CD4-positive, alpha-beta T cell treated with Interleukin-1 beta for 1 hour (primary cell): ENCODE measurements at places on chromosomes 2 and 18.

GRCh38 chr18:71136487-71136886 is 847.6 kb downstream of the SOCS6 start:
- DNase-seq, result no peak

DNA sequence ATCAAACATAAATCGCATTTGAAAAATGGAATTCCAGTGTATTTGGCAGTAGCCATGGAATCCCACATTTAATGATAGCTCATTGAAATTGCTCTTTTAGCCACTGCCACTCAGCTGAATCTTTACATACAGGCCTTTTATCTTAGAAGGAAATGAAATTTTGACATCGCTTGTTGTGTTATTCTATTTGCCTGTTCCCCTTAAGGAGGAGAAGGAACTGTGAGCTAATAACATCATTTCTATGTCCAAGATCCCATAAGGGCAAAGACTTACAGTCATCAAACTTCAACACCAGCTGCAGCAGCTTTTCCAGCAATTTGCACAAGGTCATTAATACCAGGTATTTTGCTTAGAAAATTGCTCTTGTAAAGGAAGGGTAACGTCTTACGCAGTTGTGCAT is 6.0 kb upstream of the PDCL3 start:
- no peak for DNase-seq

- no peak for DNase-seq
Measured at GRCh38 chr2:54054271-54054670, 61.1 kb upstream of the ACYP2 start.

DNA sequence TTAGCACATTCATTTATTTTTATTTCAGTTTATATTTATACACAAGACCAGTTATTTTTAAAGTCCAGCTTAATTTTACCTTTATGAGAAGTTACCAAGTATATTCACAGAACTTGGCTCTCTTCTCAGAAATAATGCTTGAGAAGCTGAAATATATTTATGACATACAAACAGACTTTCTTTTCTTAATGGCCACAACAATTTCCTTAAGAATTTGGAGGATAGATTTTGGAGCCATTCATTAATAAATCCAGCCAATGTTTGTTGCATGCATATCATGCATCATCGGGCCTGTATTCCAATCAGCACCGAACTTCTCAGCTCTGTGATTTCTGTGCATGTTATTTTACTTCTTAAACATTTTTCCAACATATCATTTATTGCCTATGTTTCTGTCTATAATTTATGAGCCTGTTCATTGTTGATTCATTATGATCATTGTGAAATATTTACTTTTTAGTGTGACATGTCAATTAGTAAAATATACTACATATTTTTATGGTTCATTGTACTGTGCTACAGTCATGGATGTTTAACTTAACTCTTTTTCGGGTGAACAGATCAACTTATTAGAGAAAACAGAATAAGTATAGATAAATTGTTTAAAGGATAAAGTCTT is 3.5 kb downstream of the GULP1 start:
- DNase-seq, result no peak

GRCh38 chr18:77124452-77124922 is 8.1 kb downstream of the MBP start:
- peak; percentile 49 for DNase-seq

DNA sequence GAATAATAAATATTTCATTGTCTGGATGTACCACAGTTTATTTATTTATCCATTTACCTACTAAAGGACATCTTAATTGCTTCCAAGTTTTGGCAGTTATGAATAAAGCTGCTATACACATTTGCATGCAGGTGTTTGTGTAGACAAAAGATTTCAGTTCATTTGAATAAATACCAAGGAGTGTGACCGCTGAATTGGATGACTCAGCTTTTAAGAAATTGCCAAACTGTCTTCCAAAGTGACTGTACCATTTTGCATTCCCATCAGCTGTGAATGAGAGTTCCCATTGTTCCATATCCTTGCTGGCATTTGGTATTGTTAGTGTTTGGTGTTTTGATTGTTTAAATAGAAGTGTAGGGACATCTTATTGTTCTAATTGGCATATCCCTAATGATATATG is 36.2 kb upstream of the FMNL2 start:
- no peak for DNase-seq

GRCh38 chr18:75167759-75168618 is 41.0 kb downstream of the PTGR3 start:
- DNase-seq, result no peak

- DNase-seq, result no peak
Measured at GRCh38 chr2:217909156-217909820, 93.5 kb downstream of the TNS1 start.

DNA sequence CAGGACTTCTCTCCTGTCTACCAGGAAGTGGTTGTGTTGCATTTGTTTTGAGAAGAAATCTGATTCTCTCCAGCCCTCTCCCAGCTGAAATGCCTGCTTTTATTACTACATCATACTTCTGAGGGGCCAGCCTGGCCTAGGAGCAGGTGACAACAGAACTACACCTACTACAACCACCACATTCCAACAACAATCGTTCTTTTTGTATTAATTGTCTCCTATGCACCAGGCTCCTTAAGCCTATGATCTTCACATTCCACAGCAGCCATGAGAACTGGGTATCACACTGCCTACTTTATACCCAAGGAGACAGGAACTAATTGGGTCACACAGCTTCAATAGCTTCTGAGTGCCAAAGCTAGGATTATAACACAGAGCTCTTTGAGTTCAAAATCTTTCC is 167.7 kb downstream of the TDRD15 start:
- DNase-seq, result no peak

DNA sequence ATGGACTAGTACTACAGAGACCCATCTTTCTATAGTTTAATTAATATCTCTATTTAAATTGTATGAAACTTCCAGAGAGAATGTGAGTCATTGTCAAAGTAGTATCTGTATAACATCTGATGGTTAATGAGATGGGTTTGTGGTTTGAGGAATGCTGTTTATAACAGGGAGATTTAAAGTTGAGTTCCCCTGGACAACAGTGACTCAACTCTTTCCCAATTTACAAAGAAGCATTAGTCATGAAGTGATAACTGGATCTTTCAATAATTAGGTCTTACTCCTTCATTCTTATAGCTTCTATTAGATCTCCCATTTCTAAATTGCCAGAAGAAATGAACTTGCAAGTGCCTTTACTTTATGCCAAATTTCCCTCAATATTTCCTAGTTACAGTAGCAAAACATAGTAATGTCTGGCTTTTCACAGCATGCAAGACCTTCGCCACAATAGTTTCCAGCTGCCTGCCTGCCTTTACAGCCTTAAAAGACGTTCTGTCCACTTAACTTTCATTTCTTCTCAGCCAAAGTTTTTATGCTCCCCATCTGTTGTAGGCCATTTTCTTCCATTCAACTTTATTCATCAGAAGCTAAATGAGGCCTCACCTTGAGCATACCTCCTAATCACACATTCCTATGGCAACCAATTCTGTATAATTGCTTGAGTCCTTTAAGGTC is 47.7 kb upstream of the WDR75 start:
- DNase-seq, result no peak
